Heart left ventricle (tissue), 16 donors: ENCODE measurements at places on chromosomes 6 and 20. TPM values are rescaled to one million over a fixed set of nuclear protein-coding genes. Genes with fewer than 3 reads are reported as not detected.

The NELFE gene
- polyA plus RNA-seq, result 82.0 TPM

The REM1 gene
- 3.2 TPM for polyA plus RNA-seq

The ZNF318 gene
- polyA plus RNA-seq, result 7.3 TPM

The GJA10 gene
- polyA plus RNA-seq, result not detected

The C6orf15 gene
- not detected for polyA plus RNA-seq

The CCN6 gene
- not detected for polyA plus RNA-seq

The GCNT2 gene
- polyA plus RNA-seq, result 16.3 TPM

The TRIM31 gene
- not detected for polyA plus RNA-seq

The ADGRF4 gene
- not detected for polyA plus RNA-seq

The STK4 gene
- 7.9 TPM for polyA plus RNA-seq

GRCh38 chr6:9699888-9700287 lies 715.0 kb downstream of the TFAP2A start:
- H3K36me3 ChIP-seq, result no peaks in the 10 kb centered on the region
- DNase-seq, result no peak
- H3K4me3 ChIP-seq, result no peak overlapping the region
- H3K27ac ChIP-seq, result no peak overlapping the region

DNA sequence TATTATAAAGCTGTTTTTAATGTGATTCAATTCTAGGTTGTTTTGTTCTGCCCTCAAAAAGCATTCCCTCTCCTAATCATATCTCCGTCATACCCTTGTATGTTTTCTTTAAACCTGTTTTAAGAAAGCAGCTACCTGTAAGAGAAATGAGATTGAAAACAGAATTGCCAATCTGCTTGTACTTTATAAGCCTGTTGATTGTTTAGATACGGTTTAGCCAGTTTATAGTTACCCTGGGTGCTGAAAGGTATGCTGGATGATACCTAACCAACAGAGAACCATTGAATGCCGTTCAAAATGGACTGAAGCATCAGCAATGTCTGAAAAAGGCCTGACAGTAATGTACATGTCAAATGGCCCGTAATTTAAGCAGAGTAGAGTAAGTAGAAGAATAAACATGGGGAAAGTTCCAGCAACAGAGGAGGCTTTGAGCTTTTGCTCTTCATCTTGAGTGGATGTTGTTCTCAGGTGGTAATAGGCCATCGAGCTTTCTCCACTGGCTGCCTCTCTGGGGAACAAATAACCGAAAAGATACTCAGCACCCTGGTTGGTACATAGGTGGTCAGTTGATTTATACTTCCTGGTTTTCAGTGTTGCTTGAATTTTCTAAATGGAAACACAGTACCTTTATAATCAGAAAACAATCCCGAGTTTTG lies 27.5 kb downstream of the PTPN1 start:
- no peak overlapping the region for H3K4me3 ChIP-seq
- no peaks in the 10 kb centered on the region for H3K27me3 ChIP-seq
- DNase-seq, result no peak

GRCh38 chr20:63892402-63892801 lies 2.5 kb upstream of the DNAJC5 start:
- H3K4me1 ChIP-seq, result peaks cover 26% of the 10 kb centered on the region
- DNase-seq, result no peak
- H3K27ac ChIP-seq, result no peak overlapping the region
- H3K27me3 ChIP-seq, result no peaks in the 10 kb centered on the region
- H3K4me3 ChIP-seq, result no peak overlapping the region
- peaks cover 40% of the 10 kb centered on the region for H3K36me3 ChIP-seq

- H3K4me3 ChIP-seq, result no peak overlapping the region
- no peak overlapping the region for H3K27ac ChIP-seq
- H3K27me3 ChIP-seq, result peaks cover 24% of the 10 kb centered on the region
- no peak for DNase-seq
- no peaks in the 10 kb centered on the region for H3K4me1 ChIP-seq
Measured at GRCh38 chr20:62979310-62979709, 26.8 kb downstream of the SLC17A9 start.

- no peaks in the 10 kb centered on the region for H3K27me3 ChIP-seq
- no peak for DNase-seq
Measured at GRCh38 chr6:13535306-13535705, 39.1 kb upstream of the SIRT5 start.

DNA sequence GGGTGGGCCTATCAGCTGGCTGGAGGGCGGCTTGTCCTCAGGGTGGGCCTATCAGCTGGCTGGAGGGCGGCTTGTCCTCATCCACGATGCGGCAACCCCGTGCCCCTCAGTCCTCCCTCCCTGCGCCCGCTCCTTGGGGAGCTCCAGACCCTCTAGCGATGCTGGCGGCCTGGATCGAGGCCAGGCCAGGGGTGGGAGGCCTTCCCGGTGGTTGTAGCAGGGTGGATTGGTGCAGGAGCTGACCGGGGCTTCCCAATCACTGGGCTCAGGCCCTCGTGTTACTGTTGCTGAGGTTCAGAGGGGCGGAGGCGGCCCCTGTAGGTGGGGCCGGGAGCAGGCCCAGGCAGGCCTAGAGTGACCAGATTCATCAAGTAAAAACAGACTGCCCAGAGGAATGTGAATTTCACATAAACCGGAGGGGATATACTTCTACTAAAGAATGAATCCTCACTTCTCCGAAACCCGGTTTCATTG lies 8.8 kb downstream of the SLC17A9 start:
- H3K27ac ChIP-seq, result no peak overlapping the region
- DNase-seq, result no peak
- no peaks in the 10 kb centered on the region for H3K36me3 ChIP-seq
- H3K4me3 ChIP-seq, result no peak overlapping the region
- H3K4me1 ChIP-seq, result no peaks in the 10 kb centered on the region
- no peaks in the 10 kb centered on the region for H3K27me3 ChIP-seq

- H3K4me3 ChIP-seq, result no peak overlapping the region
- peaks cover 26% of the 10 kb centered on the region for H3K4me1 ChIP-seq
- no peaks in the 10 kb centered on the region for H3K36me3 ChIP-seq
Measured at GRCh38 chr6:15658181-15658744, 4.6 kb downstream of the DTNBP1 start.

DNA sequence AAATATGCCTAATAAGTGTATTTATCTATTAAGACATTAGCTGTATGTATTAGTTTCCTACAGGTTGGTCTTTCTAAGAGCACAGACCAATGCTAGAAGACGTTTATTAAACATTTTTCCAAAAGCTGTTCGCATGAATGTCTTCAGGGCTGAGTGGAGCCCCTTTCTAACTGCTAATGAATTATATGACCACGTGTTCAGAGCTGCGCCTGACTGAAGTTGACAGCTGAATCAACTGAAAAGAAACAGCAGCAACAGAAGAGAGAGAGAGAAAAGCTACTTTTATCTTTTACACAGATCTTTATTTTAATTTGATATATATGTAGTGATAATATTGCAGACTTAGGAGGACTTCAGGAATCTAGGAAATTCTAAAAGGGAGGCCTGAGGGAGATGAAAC lies 75.2 kb upstream of the ARID1B start:
- H3K4me1 ChIP-seq, result no peaks in the 10 kb centered on the region
- no peaks in the 10 kb centered on the region for H3K27me3 ChIP-seq
- no peak overlapping the region for H3K4me3 ChIP-seq
- no peak overlapping the region for H3K27ac ChIP-seq

DNA sequence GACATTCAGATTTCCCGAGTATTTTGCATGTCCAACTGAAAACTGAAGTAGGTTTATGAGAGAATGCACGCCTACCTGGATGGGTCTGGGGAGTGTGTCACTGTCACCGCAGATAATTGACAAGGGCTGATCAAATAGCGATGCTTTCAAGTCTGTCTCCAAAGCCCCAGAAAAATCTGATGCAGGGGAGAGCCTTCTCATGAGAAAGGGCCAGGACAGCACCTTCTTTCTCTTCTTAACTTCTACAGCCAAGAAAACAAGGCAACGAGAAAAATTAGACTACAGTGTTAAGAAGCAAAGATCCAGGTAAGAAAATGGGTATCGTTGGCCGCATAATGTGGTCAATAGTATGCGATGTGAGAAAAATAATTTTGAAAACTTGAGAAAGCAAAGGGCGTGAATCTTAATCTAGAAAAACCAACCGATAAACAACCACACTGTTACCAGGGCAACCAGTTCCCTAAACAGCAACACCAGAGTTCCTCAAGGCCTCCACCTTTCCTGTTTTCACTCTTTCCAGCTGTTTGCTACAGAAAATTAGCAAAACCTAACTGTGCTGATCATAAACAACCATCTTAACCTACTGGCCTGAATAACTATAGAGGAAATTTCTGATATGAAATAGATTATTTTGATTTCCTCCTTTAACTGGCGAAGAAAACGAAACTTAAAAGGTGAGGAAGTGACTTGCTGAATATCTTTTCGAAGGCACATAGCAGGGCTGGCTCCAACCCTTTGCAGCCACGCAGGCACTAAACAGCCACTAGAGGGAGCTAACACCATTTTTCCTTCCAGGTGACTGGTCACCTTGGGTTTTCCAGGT lies 2.6 kb downstream of the TAGAP start:
- H3K4me1 ChIP-seq, result peaks cover 15% of the 10 kb centered on the region
- H3K36me3 ChIP-seq, result no peaks in the 10 kb centered on the region
- no peaks in the 10 kb centered on the region for H3K27me3 ChIP-seq
- no peak overlapping the region for H3K27ac ChIP-seq

GRCh38 chr6:127397729-127398630 lies 54.6 kb upstream of the ECHDC1 start:
- H3K4me1 ChIP-seq, result no peaks in the 10 kb centered on the region
- no peak for DNase-seq
- no peak overlapping the region for H3K4me3 ChIP-seq
- H3K27ac ChIP-seq, result no peak overlapping the region
- no peaks in the 10 kb centered on the region for H3K36me3 ChIP-seq

GRCh38 chr6:15423286-15423993 lies 177.6 kb downstream of the JARID2 start:
- H3K4me3 ChIP-seq, result no peak overlapping the region
- no peak for DNase-seq
- H3K4me1 ChIP-seq, result peaks cover 50% of the 10 kb centered on the region
- no peaks in the 10 kb centered on the region for H3K36me3 ChIP-seq
- H3K27me3 ChIP-seq, result no peaks in the 10 kb centered on the region
- H3K27ac ChIP-seq, result no peak overlapping the region

DNA sequence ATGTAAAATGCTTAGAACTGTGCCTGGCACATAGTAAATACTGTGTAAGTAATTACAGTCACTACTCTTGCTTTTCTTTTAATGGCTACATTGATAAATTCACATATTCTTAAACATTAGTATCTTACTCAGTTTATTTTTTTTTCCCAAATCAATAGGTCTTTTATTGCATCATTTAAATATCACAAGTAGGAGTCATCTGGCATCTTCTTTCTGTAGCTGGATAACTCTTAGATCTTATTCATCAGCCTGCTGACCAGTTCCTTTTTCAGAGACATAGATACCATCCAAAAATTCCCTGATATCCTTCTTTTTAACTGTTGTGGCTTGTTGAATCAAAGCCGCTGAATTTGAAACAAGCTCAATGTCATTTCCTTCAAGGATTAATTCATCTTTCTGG lies 20.0 kb upstream of the PHF3 start:
- DNase-seq, result no peak
- H3K27ac ChIP-seq, result no peak overlapping the region
- no peaks in the 10 kb centered on the region for H3K27me3 ChIP-seq
- no peak overlapping the region for H3K4me3 ChIP-seq
- H3K36me3 ChIP-seq, result no peaks in the 10 kb centered on the region

GRCh38 chr6:90471263-90471662 lies 115.6 kb downstream of the MAP3K7 start:
- no peak for DNase-seq
- H3K27ac ChIP-seq, result no peak overlapping the region
- H3K4me1 ChIP-seq, result no peaks in the 10 kb centered on the region
- no peaks in the 10 kb centered on the region for H3K27me3 ChIP-seq
- no peak overlapping the region for H3K4me3 ChIP-seq
- H3K36me3 ChIP-seq, result no peaks in the 10 kb centered on the region

- H3K27me3 ChIP-seq, result no peaks in the 10 kb centered on the region
- no peaks in the 10 kb centered on the region for H3K4me1 ChIP-seq
- no peak overlapping the region for H3K27ac ChIP-seq
- H3K4me3 ChIP-seq, result no peak overlapping the region
- no peak for DNase-seq
Measured at GRCh38 chr6:12483712-12484111, 193.6 kb downstream of the EDN1 start.

DNA sequence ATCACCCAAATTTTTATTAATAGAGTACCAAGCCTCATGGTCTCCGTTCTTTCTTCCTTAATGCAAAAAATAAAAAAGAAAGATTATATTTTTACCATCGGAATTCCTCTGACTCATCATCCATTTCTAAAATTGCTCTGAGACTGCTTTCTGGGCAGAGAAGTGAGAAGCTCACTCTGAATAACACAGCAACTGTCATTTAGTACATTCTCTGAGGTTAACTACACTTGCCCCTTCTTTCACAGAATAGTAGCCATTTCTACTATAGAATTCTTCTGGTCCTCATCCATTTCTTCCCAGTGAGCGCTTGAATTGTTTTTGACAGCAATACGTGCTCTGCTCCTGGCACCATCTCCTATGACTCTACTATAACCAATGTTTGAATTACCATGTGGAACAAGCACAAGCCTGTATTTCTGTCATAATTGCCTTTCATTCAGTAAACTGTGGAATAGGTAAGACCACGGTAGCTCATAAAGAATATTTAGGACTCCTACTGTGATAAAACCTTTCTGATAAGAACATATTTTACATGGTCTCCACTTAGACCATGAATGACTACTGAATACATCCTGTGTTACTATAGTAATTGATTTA lies 435.5 kb upstream of the NRSN1 start:
- no peak overlapping the region for H3K4me3 ChIP-seq
- H3K4me1 ChIP-seq, result no peaks in the 10 kb centered on the region
- H3K27me3 ChIP-seq, result no peaks in the 10 kb centered on the region

DNA sequence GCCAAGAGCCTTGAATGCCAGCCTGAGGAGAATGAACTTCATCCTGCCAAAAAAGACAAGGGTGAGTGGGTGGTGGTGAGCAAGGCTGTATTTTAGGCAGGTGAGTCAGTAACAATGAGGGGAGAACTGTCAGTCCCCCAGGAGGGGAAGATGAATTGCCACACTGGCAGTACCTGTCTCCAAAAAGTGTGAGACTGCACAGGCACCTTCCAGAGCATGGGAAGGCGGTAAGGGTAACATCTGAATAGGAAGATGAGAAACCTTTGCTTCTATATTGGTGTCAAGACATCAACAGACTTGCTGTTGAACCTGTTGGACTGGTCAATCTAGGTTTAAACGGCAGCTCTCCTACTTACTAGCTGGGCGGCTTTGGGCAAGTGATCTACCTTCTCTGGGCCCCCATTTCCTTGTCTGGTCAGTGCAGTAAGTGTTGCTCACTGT lies 30.9 kb downstream of the STK35 start:
- H3K4me1 ChIP-seq, result peaks cover 72% of the 10 kb centered on the region
- no peak for DNase-seq
- H3K27me3 ChIP-seq, result no peaks in the 10 kb centered on the region

DNA sequence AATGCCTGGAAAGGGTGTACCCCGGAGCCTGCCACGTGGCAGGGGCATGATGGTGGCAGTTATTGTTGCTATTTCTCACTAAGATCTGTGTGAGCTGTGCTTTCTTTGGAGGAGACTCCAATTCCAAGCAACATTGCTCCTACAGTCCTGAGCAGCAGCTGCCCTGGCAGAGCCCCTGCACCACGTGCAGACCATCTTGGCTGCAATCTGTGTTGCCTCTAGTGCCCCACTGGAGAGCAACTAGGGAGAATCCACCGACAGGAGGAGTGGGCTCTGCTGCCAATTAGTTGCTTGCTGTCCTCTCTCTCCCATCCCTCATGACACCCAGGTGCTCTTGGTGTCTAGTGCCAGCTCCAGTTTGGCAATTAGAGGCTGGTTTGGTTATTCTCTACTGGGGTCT lies 116.0 kb downstream of the PXDC1 start:
- DNase-seq, result no peak
- H3K27ac ChIP-seq, result no peak overlapping the region
- H3K4me1 ChIP-seq, result no peaks in the 10 kb centered on the region
- no peaks in the 10 kb centered on the region for H3K36me3 ChIP-seq
